T-cell (primary cell): ENCODE measurements at places on chromosomes 6 and 20.

- DNase-seq, result no peak
Measured at GRCh38 chr20:35115606-35116005, 23.0 kb upstream of the TRPC4AP start.

DNA sequence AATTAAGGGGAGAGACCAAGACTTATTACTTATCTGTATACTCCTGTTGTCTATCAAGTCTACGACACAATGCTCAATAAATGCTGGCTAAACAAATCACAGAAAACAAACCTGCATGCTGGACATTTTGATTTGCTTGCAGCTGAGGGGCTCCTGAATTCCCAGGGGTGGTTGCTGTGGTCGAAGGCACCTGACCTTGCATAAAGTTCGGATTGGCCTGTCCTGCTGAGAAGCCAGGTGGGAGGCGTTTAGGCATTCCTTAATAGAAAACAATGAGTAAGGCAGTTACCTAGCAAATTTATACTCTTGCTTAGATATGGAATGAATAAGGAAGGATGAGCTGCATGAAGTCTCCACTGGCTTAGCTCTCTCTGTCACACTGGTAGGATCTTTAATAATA lies 50.5 kb downstream of the TP53INP2 start:
- DNase-seq, result no peak

DNA sequence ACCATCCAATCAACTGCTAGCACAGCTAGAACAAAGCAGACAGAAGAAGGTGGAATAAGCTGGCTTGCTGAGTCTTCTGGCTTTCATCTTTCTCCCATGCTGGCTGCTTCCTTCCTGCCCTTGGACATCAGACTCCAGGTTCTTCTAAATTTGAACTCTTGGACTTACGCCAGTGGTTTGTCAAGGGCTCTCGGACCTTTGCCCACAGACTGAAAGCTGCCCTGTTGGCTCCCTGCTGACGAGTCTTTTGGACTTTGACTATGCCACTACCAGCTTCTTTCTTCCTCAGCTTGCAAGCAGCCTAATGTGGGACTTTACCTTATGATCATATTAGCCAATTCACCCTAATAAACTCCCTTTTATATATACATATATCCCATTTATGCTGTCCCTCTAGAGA lies 164.1 kb upstream of the GJE1 start:
- no peak for DNase-seq

DNA sequence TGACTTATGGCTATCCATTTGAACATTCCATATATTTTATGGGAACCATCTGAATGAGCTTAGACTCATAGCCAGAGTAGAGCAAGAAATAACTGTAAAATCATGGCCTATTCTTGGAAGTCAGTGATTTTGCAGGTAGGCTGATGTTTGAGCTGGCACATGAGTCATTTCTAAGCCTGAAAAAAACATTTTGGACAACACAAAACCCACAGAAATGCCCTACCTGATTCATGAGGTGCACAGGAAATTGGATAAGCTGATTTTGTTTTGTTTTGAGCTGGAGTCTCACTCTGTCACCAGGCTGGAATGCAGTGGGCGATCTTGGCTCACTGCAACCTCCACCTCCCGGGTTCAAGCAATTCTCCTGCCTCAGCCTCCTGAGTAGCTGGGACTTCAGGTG lies 443.0 kb downstream of the PKHD1 start:
- no peak for DNase-seq

- no peak for DNase-seq
Measured at GRCh38 chr6:75412969-75413662, 80.5 kb downstream of the FILIP1 start.

DNA sequence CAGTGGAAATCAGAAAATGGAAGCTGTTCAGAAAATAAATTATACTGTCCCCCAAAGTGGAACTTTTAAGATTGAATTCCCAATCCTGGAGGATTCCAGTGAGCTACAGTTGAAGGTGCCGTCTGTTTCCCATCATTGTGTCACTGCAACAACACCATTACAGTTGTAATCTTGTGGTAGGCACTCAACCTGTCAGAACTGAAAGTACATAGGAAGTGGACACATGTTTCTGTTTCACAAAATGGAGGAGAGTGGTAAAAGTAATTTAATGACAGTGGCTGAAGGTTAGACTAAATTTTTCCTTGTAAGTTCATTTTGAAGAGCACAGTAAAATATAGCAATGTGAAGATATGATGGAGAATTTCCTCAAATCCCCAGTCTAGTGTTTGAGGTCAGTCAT lies 70.0 kb downstream of the CD109 start:
- DNase-seq, result no peak

GRCh38 chr6:141077355-141078333 lies 1055.1 kb upstream of the GJE1 start:
- DNase-seq, result no peak

GRCh38 chr6:118708744-118709143 lies 57.4 kb upstream of the CEP85L start:
- DNase-seq, result no peak

GRCh38 chr6:152595499-152595898 lies 41.7 kb downstream of the SYNE1 start:
- no peak for DNase-seq

DNA sequence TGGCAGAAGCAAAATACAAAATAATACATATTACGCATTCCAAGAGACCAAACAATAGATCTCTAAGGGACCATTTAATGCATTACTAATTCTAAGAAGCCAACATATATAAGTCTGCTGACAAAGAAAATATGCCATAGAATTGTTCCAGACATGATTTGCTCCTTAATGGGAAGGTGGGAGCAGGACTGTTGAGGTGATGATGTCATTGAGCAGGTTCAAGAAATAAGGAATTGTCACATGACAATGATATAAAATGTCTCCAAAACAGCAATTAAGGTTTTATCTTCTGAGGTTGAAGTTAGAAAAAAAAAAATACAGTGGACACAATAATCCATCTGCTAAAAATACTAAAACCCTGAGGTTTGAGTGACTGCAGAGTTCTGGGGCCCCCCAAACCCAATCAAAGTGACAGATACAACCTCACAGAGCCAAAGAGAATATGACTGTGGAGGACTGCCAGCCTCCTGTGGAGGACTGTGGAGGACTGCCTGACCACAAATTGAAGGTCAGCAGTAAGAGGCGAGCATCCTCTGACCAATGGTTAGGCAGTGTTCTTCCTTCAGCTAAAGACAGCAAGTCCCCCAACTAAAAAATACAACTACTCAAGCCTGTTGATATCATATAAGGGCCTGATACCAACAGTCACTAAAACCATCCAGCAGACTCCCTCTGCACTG lies 39.0 kb downstream of the TOMM6 start:
- DNase-seq, result no peak

GRCh38 chr6:140653972-140654371 lies 1279.5 kb upstream of the CITED2 start:
- no peak for DNase-seq

- DNase-seq, result no peak
Measured at GRCh38 chr6:16503241-16503775, 258.0 kb downstream of the ATXN1 start.

DNA sequence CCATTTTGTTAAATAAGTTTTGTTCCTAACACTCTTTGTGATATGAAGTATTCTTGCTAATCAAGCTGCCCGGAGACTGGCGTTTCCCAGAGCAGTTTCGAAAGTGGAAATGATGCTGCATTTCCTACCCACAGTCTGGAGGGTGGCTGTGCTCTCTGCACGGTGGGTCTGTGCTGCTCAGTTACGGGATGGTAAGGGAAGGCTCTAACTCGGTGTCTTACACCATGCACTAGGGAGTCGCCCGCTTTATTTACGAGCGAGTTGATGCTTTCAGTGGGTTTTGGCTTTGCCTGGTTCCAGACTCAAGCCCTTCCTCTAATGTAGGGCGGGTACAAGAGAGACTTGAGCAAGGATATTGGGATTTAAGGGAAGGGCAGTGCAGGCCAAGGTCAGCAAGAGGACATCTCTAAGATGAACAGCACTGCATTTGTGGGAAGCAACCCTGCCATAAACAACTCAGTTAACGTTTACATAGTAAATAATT lies 180.1 kb upstream of the AKAP12 start:
- DNase-seq, result no peak

DNA sequence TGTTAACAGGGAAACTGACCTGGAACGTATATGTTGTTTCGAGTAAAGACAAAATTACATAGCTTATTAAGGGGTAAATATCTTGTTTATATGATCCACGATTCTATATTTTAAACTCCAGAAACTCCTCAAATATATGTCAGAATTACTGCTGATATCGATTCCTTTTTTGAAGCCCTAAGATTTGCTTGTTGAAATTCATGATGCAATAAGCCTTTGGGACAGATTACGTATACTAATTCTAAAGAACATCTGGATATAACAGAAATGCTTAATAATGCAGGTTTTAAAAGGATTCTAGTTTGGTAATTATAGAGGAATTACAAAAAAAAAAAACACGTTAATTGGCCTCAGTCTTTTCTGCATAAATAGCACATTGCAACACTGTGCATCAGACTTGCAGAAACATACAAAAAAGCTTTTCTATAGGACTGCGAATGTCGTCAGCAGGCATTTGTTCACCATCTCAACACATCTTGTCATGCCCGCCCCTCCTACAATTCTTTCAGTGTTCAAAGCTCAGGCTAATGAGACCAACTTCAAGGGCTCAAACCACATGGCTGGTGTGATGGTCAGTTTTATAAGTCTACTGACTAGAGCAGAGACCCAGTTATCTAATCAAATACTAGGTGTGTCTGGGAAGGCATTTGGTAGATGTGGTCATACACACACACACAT lies 74.9 kb downstream of the AGPAT4 start:
- DNase-seq, result no peak

- DNase-seq, result no peak
Measured at GRCh38 chr6:6317386-6317785, 3.1 kb downstream of the F13A1 start.

DNA sequence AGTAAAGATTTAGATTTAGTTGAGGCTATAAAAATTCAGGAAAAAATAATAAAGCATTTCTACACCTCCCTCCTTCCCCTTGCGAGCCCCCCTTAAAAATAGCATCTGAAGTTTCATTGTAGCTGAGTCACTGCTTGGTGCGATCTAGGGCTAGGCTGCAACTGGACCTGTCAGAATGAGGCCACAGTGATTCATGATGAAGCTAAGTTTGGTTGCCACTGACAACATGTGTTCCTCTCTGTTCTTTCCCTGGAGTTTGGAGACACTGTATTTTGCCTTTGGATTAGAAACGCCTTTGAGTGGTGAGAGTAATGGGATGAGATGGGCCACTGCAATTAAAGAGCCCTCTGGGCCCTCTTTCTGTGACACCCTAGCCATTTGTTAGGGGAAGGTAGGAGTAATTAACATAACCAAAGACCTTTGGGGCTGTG lies 334.1 kb downstream of the NRN1 start:
- no peak for DNase-seq

GRCh38 chr6:143164565-143165105 lies 103.9 kb downstream of the AIG1 start:
- no peak for DNase-seq

- DNase-seq, result no peak
Measured at GRCh38 chr6:36382976-36383375, 4.5 kb downstream of the ETV7 start.

GRCh38 chr6:83417880-83418663 lies 12.8 kb downstream of the ME1 start:
- no peak for DNase-seq
